ENCODE measurements at places on chromosomes 1 and 21.

DNA sequence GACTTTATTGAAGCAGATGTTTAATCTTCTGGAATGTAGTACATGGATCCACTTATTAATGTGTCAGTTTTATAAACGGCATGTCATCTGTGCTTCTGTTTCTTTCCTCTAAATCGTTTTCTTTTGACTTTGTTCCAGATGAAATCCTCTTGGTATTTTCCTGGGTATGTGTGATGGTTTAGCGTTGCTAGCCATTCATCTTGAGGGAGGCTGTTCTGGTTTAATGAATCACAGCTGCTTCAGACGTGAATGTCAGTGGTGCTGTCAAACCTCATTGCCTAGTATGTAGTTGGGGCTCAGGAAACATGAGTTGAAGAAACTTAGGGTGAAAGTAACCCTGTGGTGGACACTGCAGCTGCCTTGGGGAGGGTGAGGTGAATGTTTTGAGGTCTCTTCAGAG is 33.2 kb downstream of the KCNK1 start:
- DNase-seq, result no peak

DNA sequence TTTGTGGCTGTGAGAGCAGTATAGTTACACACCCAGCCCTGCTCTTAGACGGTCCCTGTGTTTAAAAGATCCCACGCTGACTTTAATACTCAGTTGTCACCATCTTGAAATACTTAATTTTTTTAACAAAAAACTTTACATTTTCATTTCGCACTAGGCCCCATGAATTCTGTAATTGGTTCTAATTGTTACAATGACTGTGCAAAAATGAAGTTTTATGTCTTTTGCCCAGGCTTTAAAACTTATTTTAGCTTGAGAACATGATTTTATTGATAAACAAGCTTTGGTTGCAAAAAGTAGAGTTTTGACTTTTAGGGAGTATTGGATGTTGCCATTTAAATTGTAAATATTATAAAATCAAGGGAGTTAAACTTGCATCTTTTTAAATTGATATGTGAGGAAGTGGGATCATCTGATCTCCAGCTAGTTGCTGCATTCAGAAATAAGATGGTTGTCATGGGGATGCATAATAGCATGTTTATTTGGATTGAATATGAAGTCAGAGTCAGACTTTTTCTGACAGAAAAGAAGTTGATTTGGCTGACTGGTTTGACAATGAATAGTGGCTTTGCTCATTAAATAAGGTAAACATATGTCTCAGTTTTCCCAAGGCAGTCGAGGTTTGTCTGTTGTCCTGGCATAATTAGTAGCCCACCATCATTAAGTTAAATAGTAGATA is 23.0 kb upstream of the CRP start:
- DNase-seq, result no peak

DNA sequence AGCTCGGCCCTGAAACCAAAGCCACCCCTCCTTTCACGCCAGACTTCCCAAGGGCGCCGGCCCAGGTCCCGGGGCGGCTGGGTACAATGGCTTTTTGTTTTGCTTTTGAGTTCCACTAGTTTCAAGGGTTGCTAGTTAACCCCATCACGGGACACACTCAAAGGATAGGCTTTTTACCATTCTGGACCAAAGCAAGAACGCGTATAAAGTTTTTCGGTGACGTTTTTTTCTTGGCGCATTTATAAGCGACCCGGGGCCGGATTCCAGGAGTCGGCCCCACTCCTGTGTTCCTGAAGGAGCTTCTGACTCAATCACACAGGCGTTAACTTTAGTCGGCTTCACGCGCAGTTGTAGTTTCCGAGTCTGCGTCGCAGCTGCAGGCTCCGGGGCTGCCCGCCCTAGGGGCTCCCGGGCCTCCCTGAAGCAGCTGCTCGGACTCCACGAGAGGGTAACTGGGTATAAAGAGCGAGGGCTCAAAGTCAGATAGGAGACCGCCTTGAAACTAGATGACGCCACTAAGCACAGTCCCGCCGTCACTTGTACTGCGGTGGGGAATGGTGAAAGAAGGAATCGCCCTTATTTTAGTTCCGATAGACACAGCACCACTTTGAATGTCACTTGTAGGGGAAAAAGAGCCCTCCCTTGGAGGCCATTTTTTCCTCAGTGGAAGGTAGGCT is 707 bp upstream of the KLHL21 start:
- DNase-seq, result no peak

GRCh38 chr1:10339815-10340214 is 59.0 kb upstream of the PGD start:
- peak; percentile 47 for DNase-seq

- DNase-seq, result peak; percentile 80
Observed at GRCh38 chr1:164588516-164589341, 29.7 kb downstream of the PBX1 start.

DNA sequence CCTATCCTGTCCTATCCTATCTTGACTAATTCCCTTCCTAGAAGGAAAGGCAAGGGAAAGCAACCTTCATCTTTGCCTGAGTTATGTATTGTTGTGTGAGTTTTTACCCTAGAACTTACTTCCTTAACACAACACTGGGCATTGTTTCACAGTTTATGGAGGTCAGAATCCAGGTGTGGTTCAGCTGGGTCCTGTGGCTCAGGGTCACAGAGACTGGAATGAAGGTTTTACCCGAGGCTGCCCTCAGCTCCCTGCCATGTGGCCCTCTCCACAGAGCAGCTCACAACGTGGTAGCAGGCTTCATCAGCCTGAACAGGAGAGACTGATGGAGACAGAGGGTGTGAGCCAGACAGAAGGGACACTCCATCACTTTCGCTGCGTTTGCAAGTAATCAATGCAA is 140.5 kb downstream of the FCRL5 start:
- no peak for DNase-seq

GRCh38 chr1:169858467-169858866 is 35.2 kb downstream of the SCYL3 start:
- no peak for DNase-seq

GRCh38 chr1:51101976-51102375 is at the start of gene C1orf185:
Gene C1orf185, plus strand, starts transcription at chr1:51102228. Its CDS starts 6 bp downstream, at chr1:51102234.
- DNase-seq, result no peak

GRCh38 chr21:42404539-42404938 is 837 bp downstream of the UBASH3A start:
- no peak for DNase-seq

DNA sequence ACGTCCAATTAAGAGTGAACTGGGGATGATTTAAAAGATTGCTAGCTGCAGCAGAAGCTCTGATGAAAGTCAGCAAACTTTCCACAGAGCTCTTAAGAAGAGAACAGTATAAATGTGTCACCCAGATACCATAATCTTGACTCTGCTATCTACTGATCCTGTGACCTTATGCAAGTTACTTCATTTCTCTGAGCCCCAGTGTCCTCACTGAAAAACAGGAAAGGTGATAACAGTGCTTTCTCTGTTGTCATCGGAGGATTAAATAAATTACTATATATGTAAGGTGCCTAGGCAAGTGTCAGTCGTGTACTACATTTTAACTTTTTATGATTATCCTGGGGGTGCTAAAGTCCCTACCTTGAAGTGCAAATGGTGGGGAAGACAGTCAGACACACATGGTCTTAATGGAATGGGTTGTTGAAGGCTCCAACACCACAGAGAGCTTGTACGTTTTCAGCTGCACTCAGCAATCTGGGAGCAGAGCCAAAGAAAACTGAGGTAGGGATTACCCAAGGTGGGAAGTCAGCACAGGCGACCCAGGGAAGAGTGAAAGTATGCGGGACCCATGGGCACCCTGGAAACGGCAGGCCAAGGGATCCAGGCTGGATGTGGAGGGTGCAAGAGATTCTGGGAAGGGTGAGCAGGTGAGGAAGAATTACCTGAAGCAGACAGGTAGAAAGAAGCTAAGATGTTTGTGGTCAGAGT is 82.8 kb downstream of the DTL start:
- DNase-seq, result no peak

- DNase-seq, result no peak
Observed at GRCh38 chr1:24540051-24540905, 15.6 kb upstream of the NCMAP start.

DNA sequence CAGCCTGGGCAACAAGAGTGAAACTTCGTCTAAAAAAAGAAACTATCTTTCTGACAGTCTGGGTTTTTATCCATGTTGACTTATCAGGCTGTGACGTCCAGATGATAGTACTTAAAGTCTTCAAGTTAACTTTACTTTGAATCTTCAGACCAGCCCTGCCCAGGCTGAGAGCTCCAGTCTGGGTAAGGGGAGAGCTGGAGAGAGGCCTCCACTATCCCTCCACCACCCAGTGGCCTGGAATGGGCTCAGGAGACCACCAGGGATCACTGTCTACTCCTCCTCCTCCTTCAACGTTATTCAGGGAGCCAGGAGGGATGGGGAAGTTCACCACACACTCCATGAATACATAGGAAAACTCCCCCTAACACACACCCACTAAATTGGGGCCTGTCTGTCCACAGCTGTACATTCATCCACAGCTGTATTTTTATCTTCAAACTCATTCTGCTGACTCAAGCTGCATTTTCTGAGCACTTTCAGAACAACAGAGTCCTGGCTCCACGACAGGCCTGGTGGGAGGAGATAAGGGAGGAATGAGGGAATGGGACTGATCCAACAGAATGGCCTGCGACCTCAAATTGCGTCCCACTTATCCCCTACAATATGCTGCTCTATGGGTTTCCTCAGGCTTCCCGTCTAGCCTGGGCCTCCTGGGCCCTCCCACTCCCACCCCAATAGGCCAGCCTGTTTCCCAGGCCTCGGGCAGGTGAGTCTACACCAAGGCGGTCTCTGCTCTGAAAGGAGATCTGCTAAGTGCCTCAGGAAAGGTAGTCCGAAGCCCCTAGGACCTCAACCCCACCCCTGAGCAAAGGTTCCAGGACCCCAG is 1.8 kb downstream of the SLC45A3 start:
- DNase-seq, result no peak

DNA sequence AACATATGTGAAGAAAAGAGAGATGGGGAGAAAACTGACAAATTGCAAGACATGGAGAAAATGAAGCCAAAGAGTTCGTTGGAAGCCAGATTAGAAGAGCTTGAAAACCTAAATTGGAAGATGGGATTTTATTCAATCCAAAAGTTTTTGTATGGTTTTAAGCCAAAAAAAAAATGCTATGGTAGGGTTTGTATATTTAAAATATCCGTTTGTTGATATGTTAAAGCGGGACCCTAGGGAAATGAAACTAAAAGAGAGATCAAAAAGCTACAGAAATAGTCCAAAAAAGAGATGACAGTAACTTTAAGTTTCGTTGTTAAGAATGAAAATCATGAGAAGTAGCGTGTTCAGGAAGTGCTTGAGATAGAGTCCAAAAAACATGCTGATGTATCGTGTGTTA is 617.7 kb upstream of the ADGRL2 start:
- no peak for DNase-seq

DNA sequence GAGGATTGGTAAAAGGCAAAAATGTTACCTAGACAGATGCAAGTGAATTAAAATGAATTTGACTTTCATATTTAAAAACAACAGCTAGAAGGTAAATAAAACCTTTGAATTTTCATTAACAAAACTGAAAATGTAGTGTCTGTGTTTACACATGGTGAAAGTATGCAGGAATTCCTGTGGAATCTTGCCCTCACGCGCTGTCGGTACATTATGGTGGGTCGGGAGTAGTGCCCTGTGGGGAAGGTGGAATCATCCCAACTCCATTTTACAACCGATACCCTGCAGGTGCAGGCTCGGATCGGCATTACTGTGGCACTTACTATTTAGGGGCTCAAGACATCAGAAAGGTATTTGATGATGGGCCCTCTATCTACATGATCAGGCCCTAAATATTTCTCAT is 197.2 kb upstream of the MAP1LC3C start:
- DNase-seq, result no peak

- no peak for DNase-seq
Observed at GRCh38 chr1:10128101-10128765, 82.1 kb upstream of the KIF1B start.

GRCh38 chr21:31795992-31796391 is 64.1 kb upstream of the SCAF4 start:
- no peak for DNase-seq

DNA sequence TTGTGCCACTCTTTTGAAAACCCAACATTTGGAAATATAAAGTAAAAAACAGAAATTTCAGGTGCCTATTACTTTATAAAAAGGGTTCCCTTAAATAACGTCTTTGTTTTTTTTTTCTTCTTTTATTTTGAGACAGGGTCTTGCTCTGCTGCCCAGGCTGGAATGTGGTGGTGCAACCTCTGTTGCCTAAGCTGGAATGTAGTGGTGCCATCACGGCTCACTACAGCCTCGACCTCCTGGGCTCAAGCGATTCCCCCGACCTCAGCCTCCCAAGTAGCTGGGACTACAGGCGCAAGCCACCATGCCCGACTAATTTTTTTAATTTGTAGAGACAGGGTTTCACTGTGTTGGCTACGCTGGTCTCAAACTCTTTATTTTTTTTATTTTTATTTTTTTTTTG is 110.2 kb upstream of the HNRNPU start:
- DNase-seq, result no peak

DNA sequence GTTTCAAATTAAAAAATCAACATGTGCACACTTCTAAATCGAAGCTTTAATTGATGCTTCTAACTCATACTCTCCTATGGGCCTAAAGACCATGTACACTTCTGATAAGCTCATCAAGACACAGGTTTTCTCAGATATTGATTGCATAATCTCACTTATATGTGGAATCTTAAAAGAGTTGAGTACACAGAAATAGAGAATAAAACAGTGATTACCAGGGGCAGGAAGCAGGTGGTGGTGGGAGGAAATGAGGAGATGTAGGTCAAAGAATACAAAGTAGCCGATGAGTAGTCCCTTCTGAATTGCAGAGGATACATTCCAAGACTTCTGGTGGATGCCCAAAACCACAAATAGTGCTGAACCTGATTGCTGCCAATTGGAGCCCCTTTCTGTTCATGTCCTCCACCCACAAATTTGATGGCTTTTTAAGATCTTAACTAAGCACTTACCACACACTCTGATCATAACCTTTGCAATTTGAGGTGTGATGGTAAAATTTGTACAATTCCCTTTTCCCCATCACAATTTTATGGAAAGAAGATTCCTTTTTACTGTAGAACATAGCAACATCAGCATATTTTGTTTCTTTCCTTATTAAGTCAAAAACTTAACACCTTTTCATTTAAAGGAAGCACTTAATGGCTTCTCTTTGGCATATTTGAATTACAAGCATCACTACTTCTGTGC is 3.3 kb upstream of the CD1B start:
- DNase-seq, result no peak

- DNase-seq, result peak; percentile 86
Observed at GRCh38 chr1:156291226-156292061, 4.0 kb downstream of the GLMP start.

Measured in mesothelial cell of epicardium (in vitro differentiated cells).